Testis (tissue), 5 donors: ENCODE measurements at places on chromosomes 6 and 20.

DNA sequence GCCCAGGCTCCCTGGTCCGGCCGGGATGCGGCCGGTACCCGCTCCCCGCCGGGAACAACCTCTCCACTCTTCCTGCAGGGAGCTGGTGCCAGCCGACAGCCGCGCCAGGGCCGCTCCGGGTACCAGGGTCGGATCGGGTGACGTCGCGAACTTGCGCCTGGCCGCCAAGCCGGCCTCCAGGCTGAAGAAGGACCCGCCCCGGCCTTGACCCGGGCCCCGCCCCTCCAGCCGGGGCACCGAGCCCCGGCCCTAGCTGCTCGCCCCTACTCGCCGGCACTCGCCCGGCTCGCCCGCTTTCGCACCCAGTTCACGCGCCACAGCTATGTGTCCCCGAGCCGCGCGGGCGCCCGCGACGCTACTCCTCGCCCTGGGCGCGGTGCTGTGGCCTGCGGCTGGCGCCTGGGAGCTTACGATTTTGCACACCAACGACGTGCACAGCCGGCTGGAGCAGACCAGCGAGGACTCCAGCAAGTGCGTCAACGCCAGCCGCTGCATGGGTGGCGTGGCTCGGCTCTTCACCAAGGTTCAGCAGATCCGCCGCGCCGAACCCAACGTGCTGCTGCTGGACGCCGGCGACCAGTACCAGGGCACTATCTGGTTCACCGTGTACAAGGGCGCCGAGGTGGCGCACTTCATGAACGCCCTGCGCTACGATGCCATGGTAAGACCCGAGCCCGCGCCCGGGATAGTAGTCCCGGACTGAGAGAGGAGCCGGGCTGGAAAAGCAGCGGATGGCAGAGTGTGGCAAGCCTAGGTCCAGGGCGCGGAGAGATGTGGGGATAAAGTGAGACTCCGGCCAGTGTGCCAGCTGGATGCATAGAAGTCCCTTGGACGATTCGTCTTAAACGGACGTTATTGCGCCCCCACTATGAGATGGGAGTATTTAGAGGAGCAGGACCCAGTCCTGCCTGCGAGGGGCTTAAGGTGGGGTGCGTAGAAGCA lies at the start of gene NT5E:
TSS of gene NT5E (plus strand) at position 266 of the 942 bp plus-strand sequence. CDS start at position 323, 57 bp downstream.
- no peaks in the 10 kb centered on the region for H3K27me3 ChIP-seq
- H3K27ac ChIP-seq: peak within 1 kb of the TSS; percentile 91
- H3K4me3 ChIP-seq: peak within 1 kb of the TSS; percentile 83

DNA sequence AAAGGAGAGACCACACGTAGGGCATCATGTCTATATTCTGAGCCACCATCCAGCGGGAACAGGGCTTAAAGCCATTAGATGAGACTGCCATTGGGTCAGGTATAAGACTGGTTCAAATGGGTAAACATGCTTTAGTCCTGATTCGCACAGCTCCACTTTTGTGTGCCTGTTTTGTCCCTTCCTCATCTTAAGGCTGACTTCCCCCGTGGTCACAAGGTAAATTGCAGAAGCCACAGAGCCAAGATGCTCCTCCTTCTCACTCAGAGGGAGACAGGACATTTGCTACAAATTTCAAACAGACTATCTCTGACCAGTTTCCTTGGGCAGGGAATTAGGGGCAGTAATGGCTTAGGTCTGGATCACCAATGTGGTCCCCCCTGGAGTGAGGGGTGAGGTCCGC lies 11.4 kb upstream of the IFNGR1 start:
- H3K27me3 ChIP-seq: no peaks in the 10 kb centered on the region
- H3K27ac ChIP-seq: no peak overlapping the region
- no peaks in the 10 kb centered on the region for H3K36me3 ChIP-seq

DNA sequence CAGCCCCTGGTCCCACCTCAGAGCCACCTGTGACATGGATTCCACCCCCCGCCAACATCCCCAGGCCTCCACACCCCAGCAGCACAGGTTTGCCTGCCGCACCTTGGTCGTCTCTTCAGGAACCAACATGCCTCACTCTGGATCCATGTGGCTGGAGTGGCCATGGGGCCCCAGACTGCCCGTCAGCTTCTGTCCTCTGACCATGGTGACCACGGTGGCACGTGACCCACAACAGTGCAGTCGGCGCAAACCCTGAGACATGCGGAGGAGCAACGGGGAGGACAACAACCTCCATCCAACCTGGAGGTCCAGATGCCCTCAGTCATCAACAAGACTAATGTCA lies 85.6 kb downstream of the ANKRD60 start:
- no peaks in the 10 kb centered on the region for H3K27me3 ChIP-seq
- no peak overlapping the region for H3K4me3 ChIP-seq
- peaks cover 12% of the 10 kb centered on the region for H3K4me1 ChIP-seq

- no peak for DNase-seq
- H3K4me3 ChIP-seq: no peak overlapping the region
- peaks cover 17% of the 10 kb centered on the region for H3K4me1 ChIP-seq
- no peaks in the 10 kb centered on the region for H3K36me3 ChIP-seq
- no peak overlapping the region for H3K27ac ChIP-seq
These were observed 73.9 kb upstream of the IPCEF1 start for GRCh38 chr6:154430481-154430919.

DNA sequence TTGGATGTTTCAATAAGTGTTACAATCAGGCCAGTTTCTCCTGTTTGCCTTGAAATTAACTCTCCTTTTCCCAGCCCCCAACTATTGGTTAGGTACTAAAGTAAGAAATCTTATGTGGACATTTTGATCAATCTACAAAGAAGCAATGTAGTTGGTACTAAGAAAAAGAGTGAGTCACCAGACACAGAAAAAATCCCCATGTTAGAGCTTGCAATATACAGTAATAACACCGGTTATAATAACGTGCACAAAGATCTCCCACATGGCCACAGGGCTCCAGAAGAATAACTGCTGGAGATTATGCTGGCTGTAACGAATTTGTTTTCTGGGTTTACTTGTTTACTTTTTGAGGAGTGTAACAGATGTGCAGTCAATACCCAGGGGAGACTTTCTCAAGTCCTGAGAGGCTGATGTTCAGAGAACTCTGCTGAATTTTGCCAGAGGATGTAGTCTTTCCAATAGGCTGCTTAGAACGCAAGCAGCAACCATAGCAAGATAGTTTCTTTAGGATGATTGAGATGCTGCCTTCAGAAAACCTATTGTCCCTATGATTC lies 166.2 kb upstream of the SPACA1 start:
- H3K27ac ChIP-seq: no peak overlapping the region
- H3K4me3 ChIP-seq: no peak overlapping the region
- no peaks in the 10 kb centered on the region for H3K4me1 ChIP-seq
- no peaks in the 10 kb centered on the region for H3K36me3 ChIP-seq
- H3K27me3 ChIP-seq: no peaks in the 10 kb centered on the region

DNA sequence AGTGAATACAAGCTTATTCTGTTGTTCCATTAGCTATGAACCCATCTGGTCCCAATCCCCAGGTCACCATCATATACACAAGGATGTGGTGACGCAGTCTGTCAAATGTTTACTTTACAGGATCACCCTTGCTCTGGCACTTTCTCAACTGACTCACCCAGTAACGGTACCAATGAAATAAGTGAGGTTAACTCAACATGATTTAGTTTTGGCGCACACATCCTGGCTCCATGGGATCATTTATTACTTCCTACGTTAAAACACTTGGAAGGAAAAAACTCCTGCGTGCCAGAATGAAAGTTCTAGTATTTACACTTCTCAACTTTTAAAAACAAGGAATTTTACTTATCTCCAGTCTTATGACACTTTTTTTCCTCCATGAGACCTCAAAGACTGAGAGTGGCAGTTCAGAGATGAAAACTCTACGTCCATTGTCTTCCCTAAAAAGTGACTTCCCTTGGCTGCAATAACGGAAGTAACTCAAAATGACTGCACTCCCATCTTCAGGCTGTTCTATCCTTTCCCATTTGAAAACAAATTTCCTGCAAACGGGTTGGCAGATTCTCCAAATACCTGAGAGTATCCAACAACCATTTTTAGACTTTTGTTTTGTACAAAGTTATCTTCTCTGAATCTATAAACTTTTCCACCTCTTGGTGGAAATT lies 15.9 kb downstream of the AGPAT4 start:
- H3K27me3 ChIP-seq: no peaks in the 10 kb centered on the region
- no peak for DNase-seq
- no peaks in the 10 kb centered on the region for H3K4me1 ChIP-seq
- H3K4me3 ChIP-seq: no peak overlapping the region

DNA sequence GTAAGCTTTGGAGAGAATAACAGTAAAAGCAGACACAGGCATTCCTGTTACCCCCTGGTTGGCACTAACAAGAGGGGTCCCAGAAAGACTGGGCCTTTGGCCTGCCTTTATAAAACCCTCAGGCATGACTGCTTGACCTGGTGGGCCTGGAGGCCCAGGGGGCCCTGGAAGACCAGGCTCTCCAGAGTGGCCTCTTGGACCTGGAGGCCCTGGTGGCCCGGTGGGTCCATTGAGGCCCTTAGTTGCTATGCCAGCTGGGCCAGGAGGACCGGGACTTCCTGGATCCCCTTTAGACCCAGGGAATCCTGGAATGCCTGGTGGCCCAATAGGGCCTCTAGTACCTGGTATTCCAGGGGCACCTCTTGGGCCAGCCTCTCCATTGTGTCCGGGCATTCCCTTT lies 5.5 kb downstream of the COL10A1 start:
- no peak for DNase-seq
- no peaks in the 10 kb centered on the region for H3K27me3 ChIP-seq
- no peak overlapping the region for H3K4me3 ChIP-seq
- H3K27ac ChIP-seq: no peak overlapping the region

DNA sequence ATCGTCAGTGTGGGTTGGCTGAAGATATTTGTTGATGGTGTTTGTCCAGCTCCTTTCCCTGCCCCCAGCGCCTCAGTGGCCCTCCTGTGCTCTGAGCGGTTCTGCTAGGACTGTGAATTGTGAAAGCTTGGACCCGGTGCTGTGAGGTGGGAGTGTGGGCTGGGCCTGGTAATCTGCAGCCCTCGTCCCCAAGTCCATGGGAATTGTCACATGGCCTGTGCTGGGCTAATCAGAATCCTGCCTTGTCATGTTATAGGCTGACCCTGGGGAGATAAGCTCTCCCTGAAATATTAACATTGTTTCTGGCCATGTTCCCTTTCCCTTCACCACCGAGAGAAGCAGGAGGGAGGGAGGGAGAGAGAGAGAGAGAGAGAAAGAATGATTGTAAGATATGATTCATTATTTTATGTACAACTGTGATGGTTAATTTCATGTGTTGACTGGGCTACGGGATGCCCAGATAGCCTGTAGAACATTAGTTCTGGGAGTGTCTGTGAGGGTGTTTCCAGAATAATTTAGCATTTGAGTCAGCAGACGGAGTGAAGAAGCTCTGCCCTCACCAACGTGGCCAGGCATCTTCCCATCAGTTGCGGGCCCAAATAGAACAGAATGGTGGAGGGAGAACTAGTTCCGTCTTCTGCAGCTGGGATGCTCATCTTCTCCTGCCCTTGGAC lies 62.4 kb downstream of the TFAP2C start:
- H3K27me3 ChIP-seq: no peaks in the 10 kb centered on the region
- no peak overlapping the region for H3K4me3 ChIP-seq
- DNase-seq: peak; percentile 21
- H3K27ac ChIP-seq: no peak overlapping the region
- H3K4me1 ChIP-seq: no peaks in the 10 kb centered on the region

DNA sequence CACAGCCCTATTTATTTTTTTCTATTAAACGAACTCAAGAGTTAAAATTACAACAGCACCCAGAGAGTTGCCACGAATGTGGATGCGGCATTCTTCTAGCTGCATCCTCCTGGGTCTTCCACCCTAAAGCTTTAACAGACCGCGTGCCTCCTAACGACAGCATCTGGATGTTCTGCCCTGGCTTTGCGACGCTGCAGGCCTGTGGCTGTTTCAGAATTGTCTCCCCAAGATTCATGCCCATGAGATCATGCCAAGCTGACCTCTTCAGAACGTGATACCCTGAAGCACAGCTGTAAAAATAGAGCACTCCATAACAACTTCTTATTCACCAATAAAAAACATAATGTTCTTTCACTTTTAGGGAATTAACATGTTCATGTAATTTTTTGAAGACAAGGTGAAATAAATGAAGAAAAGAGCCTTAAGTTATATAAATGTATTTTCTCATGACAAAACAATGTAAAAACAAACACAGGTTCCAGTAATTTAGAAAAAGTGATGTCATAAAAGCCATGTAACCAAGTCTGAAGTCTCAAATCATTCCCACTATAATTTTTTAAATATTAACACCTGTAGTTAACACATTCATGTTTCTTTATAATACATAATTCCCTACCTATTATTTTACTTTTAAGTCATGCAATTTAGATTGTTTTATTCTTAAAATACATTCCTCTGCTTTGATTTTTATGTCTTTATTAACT lies 26.5 kb downstream of the HIVEP2 start:
- H3K27ac ChIP-seq: no peak overlapping the region
- DNase-seq: peak; percentile 21
- H3K36me3 ChIP-seq: no peaks in the 10 kb centered on the region
- no peak overlapping the region for H3K4me3 ChIP-seq
- no peaks in the 10 kb centered on the region for H3K27me3 ChIP-seq

DNA sequence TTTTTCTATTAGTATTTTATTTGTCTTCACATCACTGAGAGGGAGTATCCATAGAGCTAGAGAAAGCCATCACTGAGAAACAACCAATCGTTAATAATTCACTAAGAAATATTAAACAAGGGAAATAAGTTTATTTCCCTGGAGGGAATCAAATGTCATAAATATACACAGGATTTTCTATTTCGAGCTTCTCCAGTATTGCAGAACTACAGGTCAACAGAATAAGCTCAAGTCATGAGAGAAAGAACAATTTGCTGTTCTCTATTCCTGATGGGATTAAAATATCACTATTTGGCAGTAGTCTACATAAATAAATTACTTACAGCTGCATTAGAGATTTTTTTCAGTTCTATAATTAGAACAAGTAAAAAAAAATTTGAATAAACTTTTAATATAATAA lies 2.2 kb upstream of the FAM162B start:
- DNase-seq: no peak
- H3K27ac ChIP-seq: no peak overlapping the region
- no peaks in the 10 kb centered on the region for H3K36me3 ChIP-seq
- H3K4me3 ChIP-seq: no peak overlapping the region
- no peaks in the 10 kb centered on the region for H3K27me3 ChIP-seq

GRCh38 chr6:158939255-158940159 lies 60.5 kb downstream of the RSPH3 start:
- peak overlapping the region; percentile 18 for H3K4me3 ChIP-seq
- H3K27ac ChIP-seq: no peak overlapping the region
- DNase-seq: no peak
- no peaks in the 10 kb centered on the region for H3K36me3 ChIP-seq
- H3K27me3 ChIP-seq: no peaks in the 10 kb centered on the region
- H3K4me1 ChIP-seq: no peaks in the 10 kb centered on the region

DNA sequence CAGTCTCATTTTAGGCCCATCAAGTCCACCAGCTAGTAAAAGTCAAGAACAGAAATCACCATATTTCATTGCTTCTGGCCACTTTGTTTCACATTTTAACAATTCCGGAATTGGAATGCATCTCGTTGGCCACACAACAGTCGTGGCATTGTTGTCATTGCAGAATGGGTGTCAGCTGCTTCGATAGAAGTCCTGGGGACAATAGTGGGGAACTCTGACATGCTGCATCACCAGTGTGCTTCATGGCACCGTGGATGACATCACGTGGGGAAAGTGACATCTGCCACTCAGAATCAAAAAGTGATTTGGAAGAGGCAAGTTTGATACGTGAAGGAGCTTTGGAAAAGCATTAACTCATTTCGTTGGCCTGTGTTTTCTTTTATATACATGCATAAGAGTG lies 43.8 kb upstream of the XRN2 start:
- H3K4me1 ChIP-seq: no peaks in the 10 kb centered on the region
- H3K36me3 ChIP-seq: no peaks in the 10 kb centered on the region
- no peaks in the 10 kb centered on the region for H3K27me3 ChIP-seq
- DNase-seq: peak; percentile 61

- no peak for DNase-seq
- H3K4me3 ChIP-seq: no peak overlapping the region
- H3K27ac ChIP-seq: no peak overlapping the region
- H3K27me3 ChIP-seq: no peaks in the 10 kb centered on the region
These were observed 231.0 kb upstream of the RAB32 start for GRCh38 chr6:146312608-146313007.
